ENCODE measurements at places on chromosomes 5 and 9.

- peak; percentile 33 for DNase-seq
Observed at GRCh38 chr9:81690251-81690851, 1.0 kb upstream of the TLE1 start.

DNA sequence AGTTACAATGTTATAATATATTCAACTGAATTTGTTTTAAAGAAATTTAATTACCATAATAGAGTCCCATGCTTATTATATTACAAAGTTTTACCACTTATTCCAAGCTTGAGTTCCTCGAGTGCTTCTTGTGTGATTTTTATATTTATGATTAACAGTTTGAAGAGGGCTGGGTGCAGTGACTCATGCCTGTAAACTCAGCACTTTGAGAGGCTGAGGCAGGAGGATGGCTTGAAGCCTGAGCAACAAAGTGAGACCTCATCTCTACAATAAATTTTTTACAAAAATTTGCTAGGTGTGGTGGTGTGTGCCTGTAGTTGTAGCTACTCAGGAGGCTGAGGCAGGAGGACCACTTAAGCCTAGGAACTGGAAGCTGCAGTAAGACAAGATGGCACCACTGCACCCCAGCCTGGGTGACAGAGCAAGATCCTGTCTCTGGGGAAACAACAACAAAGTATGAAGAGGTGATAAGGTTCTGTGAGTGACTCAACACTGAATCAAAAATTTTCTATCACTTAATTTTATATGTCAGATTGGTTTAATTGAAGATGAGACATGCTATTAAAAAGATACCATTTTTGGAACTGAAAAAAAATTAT lies 9.2 kb downstream of the POC5 start:
- DNase-seq = no peak

GRCh38 chr5:4137781-4138180 lies 542.1 kb downstream of the IRX1 start:
- peak; percentile 1 for DNase-seq

- DNase-seq = no peak
Observed at GRCh38 chr5:19874811-19875210, 113.2 kb downstream of the CDH18 start.

GRCh38 chr9:7879551-7880245 lies 80.1 kb upstream of the DMAC1 start:
- DNase-seq = no peak

DNA sequence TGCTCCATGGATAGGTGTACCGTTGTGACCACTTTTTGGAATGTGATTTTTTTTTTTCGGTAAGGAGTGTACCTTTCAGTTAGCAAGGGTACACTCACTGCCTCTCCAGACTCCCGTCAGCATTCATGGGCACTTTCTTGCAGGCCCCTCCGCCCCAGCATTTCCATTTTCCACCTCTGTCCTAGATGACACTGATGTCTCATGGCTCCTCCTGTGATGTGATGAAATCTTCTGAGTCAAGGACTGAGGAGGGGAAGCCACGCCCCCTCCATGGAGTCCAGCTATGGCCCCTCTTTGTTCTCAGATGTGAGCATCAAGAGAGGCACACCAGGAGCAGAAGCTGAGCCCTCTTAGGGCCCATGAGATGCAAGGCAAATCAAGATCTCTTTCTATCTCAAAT lies 61.8 kb downstream of the CTSL start:
- DNase-seq = no peak

DNA sequence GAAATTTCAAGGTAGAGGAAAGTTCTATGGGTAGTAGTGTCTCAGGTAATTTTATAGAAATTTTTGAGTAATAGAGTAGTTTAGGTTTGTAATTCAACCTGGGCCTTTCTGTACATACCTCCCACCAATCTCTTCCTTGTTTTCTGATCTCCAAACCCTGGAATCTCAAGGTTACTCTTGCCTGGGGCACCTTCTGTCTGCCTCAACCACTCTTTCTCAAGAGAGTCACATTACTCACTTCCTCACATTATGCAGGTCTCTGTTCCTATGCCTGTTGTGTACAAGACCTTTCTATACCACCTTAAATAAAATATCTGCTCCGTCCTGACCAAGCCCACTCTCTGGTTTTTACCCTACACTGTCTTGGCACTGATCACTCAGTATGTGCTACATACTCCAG lies 412.6 kb upstream of the CTNND2 start:
- DNase-seq = no peak

GRCh38 chr5:146732962-146733361 lies 145.6 kb downstream of the PPP2R2B start:
- DNase-seq = peak; percentile 71

DNA sequence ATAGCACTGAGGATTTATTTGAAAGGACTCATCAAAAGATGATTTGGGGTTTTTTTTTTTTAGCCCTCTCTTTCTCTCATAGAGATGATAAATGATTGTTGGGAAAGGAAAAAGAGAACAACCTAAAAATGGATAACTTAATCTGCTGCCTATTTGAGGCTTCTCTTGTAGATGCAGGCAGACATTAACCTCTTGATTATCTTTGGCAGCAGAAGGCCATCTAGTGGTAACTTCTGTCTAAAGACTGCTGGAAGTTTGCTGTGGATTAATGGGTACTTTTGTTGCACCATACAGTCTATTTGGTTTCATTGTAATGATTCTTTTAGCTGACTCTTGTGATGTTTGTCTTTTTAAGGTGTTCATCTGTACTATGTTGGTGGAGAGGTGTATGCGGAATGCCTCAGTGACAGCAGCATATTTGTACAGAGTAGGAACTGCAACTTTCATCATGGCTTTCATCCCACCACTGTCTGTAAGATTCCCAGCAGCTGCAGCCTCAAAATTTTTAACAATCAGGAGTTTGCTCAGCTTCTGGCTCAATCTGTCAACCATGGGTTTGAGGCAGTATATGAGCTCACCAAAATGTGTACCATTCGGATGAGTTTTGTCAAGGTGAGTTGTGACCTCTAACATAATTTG lies 18.8 kb downstream of the SMIM32 start:
- DNase-seq = peak; percentile 44

DNA sequence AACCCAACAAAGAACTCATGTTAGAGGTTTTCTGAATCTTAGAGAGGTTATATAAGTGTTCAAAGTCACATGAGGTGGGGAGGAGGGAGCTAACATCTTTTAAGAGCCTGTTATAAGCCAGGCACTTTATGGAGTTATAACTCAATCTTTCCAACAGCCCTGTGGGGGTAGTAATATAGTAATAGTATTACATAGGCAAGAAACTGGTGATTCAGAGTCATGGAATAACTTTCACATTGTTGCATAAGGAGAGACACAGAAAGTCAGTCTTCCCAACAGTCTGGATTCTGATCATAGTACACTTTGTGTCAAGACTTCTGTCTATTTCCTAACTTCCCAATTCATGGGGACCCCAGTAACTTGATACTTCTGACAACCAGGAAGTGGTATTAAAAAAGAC lies 89.2 kb downstream of the ACER2 start:
- no peak for DNase-seq

GRCh38 chr9:76707510-76707909 lies 56.7 kb upstream of the PCA3 start:
- no peak for DNase-seq

GRCh38 chr9:98363644-98364043 lies 108.2 kb upstream of the TBC1D2 start:
- no peak for DNase-seq

- no peak for DNase-seq
Observed at GRCh38 chr5:142821034-142821732, 51.0 kb downstream of the ARHGAP26 start.

DNA sequence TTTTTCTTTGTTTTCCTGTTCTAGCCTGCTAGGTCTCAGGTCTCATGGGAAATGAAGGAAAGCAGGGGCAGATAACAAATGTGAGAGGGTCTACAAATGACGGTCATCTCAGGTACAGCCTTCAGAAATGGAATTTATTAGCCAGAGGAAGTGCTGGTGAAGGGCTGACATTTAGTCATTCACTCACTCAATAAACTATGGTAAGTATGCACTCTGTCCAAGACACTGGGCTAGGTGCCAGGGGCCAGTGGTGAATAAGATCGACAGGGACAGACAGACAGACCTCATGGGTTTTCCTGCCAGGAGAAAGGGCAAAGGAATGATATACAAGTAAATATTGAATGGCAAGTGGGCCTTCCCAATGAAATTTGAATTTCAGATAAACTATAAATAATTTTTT lies 6.3 kb downstream of the PDE6A start:
- DNase-seq = peak; percentile 68

- DNase-seq = no peak
Observed at GRCh38 chr9:129768486-129768885, 15.6 kb upstream of the PTGES start.

DNA sequence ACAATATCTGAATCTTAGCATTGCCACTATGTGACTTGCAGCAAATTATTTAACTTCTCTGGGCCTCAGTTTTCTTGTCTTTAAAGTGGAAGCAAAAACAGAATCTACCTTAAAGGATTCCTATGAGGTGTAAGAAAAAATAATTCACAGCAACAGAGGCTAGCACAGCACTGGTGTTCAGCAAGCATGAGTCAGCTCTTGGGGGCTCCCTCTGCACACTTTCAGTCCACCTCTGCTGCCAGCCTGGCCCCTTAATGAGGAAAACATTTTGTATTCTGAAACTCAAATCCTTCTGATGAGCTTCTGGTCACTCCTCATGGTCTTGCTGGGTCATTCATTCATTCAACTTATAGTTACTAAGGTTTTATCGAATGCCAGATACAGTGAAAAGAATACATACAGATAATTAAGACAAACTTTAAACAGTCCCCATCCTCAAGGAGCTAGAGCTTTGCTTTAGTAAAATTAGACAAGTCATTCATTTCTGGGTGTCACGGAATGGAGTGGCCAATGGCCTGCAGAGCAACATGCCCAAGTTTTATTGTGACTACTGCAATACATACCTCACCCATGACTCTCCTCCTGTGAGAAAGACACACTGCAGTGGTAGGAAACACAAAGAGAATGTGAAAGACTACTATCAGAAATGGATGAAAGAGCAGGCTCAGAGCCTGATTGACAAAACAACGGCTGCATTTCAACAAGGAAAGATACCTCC lies 26.8 kb upstream of the IQGAP2 start:
- peak; percentile 39 for DNase-seq

DNA sequence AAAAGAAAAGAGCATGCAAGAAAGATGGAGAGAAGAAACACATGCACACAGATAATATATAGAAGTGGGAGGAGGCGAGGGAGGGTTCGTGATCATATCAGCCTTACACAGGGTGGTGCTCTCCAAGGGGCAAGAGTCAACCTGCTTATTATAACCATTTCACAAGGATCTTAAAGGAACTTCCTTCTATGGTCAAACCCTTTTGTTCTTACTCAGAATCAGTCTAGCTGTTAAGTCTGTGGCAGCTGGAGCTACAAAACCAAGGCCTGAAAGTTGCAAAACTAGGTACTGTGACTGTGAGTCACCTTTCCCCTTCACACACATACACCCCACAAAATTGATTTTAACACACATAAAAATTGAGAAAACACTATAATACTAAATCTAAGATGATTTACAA lies 18.5 kb upstream of the ERMP1 start:
- peak; percentile 45 for DNase-seq

- DNase-seq = no peak
Observed at GRCh38 chr9:109409773-109410397, 88.2 kb downstream of the PTPN3 start.

DNA sequence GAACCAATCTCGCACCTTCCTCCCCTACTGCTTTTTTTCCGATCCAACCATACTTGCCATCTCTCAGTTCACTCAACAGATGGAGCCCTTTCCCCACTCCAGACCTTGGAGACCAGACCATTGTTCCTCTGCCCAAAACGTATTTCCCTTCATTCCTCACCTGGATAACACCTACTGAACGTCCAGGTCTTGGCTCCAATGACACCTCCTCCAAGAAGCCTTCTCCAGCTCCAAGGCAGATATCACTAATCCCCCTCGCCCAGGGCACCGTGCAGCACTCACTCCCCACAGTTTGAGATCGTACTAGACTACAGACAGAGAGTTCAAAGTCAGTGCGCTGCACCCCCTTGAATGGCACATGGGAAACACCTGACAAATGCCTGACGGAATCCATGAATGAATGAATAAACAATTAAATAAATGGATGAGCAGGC lies 47.1 kb upstream of the AKNA start:
- DNase-seq = no peak

- DNase-seq = peak; percentile 87
Observed at GRCh38 chr5:123785162-123786071, 273.4 kb downstream of the CSNK1G3 start.

DNA sequence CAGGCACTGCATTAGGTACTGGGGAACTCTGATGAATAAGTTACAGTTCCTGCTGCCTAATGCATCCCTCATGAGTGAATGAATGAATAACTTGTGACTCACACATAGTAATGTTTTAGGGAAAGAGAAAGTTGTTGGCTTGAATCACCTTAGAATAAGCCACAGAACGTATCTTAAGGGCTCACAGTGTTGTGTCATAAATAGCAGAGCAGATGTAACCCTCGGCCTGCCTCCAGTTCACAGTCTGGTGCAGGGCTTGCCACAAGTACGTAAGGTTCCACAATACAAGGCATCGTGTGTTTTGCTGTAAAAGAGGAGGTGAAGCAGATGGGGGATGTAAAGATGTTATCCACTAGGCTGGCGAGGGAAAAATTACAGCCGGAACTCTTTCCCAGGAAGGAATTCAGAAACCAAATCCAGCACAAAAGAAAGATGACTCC lies 218.7 kb downstream of the TRPM3 start:
- peak; percentile 100 for DNase-seq

DNA sequence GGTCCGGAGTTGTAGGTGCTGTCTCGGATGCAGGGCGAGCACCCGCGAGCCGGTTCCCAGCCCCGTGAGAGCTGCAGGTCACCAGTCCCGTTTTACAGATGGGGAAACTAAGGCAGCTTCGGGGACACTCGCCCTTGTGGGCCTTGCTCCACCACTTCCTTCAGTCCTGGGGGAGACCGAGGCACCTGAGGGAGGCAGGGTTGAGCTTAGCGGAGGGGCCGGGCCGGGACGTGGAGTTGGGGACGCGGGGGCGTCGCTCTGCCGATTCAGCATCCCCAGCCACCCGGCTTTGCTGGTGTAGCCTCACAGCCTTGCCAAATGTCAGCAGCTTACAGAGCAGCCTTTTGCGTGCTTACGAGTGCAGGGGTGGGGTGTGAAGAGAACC lies 530 bp downstream of the BBLN start:
- DNase-seq = no peak

DNA sequence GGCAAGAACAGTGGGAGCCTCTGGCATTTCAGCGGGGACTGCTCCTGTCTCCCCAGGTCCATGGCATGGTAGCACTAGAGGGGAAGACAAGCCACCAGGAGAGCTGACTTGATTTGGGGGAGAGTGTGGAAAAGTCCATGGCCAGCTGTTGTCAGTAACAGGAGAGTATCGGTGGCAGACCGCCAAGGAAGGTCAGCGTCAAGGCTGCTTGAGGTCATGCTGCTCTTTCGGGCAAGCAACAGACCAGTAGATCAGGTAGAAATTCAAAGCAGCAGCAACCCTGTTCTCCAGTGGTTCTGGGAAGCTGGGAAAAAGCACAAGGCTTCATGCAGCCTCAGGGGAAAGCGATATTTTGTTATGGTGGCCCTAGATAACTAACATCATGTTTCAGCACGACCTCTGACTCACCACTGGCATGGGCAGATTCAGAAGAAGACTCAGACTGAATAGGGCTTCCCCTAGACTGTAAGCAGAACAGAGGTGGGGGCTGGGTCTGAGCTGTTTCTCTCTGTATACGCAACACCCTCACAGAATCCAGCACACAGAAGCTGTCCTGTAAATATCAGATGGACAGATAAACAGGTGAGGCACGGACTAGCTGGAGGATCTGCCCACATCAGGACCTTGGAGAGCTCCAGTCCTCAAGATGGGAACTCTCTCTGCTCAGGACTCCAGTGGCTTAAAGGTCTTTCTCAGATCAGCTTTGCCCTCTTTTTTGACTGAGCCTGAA lies 35.2 kb upstream of the PLEKHG4B start:
- peak; percentile 26 for DNase-seq
